Smooth muscle cell of the brain vasculature (primary cell): ENCODE measurements at places on chromosomes 7 and 10.

DNA sequence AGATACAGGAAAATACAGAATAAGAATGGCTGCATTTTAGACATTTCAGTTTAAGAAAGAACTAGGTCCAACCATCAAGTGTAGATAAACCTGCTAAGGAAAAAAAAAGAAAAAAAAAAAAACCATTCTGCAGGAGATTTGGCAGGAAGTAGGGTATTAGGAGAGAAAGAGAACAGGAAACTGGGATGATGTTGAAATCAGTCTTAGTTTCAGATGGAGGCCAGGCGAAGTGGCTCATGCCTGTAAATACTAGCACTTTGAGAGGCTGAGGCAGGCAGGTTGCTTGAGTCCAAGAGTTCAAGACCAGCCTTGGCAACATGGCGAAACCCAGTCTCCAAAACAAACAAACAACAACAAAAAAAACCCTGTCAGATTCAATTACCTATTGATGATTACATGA, 120.2 kb downstream of the RAB11FIP2 start:
- DNase-seq = no peak

- no peak for DNase-seq
Measured at GRCh38 chr10:100148353-100149211, 37.2 kb downstream of the ERLIN1 start.

DNA sequence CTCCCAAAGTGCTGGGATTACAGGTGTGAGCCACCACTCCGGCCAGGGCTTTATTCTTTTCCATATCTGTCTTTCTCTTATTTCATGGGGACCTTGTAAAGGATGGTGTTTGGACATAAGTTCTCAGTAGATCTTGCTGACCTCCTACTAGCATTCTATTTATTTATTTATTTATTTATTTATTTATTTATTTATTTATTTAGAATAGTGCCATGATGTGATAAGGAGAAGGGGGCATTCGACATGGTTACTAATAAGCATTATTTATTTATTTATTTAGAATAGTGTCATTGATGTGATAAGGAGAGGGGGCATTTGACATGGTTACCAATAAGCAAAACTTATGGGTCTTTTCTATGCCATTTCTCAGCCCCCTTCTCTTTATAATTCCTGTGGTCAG, 176.9 kb downstream of the LRRC4 start:
- no peak for DNase-seq

- no peak for DNase-seq
Measured at GRCh38 chr7:71871446-71871845, 540.7 kb downstream of the CALN1 start.

DNA sequence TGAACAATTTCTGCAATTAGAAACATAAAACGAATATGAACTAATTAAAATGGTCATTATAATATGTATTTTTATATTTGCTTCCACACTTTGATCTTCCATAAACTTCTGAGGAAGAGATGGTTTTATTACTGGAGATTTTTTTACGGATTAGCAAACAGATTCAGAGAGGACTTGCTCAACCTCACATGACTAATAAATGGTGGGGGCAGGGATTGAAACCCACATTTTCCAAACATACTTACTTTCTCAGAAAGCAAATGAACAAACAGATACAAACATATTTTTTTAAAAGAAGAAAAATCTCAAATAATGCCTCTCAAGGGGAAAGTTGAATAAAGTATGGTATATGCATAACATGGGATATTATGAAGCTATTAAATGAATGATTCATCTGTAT, 18.3 kb downstream of the ANKMY2 start:
- DNase-seq = no peak

DNA sequence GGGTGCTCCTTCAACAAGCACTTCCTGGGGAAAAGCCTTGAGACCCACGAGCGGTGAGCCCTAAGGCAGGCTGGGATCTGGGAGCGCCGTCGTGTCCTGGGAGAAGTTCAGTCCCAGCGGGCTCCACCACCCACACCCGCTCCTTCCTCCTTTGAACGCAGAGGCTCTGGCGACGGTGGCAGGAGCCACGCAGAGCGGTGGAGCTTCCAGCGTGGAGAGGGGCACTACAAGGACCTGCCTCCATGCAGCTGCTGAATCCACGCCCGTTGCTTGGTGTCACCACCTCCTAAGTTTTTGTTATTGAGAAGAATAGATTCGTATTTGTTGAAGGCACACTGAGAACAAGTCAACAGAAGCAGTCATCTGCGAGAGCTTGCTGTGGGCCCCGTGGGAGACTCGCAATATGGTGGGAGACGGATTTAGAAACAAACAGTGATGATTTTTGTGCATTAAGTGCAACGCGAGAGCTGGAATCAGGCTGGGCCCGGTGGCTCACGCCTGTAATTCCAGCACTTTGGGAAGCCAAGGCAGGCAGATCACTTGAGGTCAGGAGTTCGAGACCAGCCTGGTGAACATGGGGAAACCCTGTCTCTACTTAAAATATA, 60.1 kb upstream of the SDK1 start:
- no peak for DNase-seq

- DNase-seq = no peak
Measured at GRCh38 chr7:139641337-139641992, 118.0 kb downstream of the CLEC2L start.

DNA sequence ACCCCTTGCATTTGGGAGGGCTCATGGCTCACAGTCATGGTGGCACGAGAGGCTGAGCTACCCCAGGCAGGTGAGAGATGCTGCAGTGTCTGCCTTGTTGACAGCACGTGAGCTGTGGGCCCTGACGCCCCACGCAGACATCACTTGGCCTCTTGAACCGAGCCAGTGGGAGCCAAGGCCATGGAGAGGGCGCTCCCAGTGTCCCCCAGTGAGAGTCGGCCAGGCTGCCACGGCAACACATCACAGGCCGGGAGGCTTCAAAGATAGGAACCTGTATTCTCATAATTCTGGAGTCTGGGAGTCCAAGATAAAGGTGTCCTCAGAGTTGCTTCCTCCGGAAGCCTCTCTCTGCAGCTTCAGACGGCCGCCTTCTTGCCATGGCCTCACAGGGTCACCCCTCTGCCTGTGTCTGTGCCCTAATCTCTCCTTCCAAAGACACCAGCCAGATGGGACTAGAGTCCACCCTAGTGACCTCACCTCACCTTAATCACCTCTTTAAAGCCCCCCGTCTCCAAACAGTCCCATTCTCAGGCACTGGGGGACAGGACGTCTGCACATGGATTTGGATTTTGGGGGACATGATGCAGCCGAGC, 119.6 kb downstream of the KLF6 start:
- no peak for DNase-seq

DNA sequence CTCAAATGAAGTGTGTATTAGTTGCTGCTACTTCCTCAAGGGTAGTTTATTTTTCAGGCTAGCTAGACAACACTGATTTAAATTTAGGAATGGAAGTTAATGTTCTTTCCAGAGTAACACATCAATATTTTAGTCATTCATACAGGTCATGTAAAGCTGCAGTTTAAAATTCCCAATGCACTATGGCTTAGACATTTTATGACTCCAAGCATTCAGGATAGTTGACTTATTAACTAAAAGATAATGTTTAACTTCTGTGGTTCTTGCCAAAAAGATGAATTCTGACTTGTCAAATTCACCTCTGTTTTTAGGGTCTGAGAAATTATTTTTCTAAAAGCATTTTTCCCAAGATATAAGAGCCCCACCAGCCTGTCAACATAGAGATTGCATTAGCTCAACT, 131.9 kb downstream of the TFPI2 start:
- DNase-seq = no peak

GRCh38 chr7:37901236-37901827, 15.3 kb downstream of the SFRP4 start:
- DNase-seq = no peak

- DNase-seq = no peak
Measured at GRCh38 chr7:66747881-66748511, 7.5 kb downstream of the RABGEF1 start.

DNA sequence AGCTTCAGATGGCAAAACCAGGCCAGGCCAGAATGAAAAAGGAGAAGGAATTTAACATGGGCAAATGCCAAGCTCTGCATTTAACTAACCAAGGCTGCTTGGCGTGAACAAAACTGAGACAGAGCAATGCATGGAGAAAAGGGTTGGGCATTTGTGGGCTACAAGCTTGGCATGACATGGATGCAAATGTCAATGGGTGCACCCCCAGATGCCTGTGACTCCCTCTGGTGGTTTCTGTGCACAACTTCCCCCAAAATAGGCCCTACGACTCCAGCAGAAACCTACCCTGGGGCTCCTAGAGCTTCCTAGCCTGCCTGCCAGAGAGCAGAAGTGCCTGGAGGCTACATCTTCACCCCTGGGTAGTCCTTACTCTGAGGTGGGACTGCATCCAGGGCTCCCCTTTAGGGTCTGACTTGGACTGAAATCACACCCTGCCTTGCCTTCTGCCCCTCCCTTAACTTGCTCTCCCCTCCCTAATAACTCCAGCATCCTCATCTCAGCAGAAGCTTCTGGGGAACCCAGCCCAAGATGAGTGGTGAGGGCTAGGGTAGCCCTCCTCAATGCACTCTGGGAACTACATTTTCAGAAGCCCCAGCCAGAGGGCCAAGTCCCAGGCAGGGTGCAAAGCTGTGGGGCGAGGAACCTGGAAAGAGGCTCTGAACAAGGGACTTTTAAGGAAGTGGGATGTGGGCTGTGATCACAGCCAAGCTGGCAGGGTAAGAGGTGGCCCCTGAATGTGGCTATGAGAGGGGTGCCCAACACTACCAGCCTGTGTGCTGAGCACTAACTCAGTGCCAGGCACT, 11.3 kb downstream of the GPRIN2 start:
- no peak for DNase-seq

- no peak for DNase-seq
Measured at GRCh38 chr10:114684084-114684821, 26.2 kb upstream of the ABLIM1 start.

GRCh38 chr7:54689394-54690049, 69.5 kb downstream of the SEC61G start:
- no peak for DNase-seq

DNA sequence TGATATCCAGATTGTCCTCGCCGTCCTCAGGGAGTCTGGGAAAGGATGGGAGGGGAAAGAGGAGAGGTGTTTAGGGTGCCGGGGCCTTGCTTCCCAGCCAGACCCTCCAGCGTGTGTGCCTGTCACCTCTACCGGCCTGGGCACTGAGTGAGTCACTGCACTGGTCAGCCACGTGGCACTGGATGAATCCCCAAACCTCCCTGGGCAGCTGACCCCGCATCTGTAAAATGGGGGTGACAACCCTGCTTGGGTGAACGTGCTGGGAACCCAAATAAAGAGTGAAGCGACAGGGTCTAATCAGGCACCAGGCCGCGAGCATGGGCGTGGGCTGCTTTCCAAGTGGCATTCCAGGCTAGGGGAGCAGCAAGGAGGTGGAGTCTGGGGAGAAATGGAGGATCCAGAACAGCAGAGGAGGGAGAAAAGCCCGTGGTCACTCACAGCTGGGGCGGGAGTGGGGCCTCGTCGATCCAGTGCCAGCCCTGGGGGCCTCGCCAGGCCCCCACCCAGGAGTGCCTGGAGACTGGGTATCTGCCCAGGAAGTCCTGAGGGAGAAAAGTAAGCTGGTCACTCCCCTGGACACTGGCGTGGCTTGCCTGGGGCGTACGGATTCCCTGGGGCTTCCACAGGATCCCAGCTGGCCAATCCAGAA, 29.7 kb downstream of the KLRG2 start:
- no peak for DNase-seq

DNA sequence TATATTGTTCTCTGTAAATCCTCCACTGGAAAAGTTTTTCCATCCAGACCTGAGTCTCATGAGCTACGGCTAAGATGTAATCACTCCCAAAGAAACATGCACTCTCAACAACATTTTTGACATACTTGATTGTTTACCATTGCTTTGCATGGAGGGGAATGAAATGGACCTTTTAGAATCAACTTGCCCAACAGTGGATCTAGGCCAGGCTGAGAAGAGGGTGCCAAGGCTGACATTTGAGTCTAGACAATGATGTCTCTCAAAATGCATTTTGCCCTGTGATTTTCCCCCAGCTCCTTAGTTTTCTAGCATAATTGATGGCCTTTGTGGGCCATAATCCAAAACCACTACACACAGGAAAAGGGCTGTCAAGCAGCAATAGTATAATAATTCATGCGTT, 297.9 kb upstream of the KLF6 start:
- no peak for DNase-seq

GRCh38 chr7:28225576-28225975, 45.0 kb upstream of the JAZF1 start:
- no peak for DNase-seq

DNA sequence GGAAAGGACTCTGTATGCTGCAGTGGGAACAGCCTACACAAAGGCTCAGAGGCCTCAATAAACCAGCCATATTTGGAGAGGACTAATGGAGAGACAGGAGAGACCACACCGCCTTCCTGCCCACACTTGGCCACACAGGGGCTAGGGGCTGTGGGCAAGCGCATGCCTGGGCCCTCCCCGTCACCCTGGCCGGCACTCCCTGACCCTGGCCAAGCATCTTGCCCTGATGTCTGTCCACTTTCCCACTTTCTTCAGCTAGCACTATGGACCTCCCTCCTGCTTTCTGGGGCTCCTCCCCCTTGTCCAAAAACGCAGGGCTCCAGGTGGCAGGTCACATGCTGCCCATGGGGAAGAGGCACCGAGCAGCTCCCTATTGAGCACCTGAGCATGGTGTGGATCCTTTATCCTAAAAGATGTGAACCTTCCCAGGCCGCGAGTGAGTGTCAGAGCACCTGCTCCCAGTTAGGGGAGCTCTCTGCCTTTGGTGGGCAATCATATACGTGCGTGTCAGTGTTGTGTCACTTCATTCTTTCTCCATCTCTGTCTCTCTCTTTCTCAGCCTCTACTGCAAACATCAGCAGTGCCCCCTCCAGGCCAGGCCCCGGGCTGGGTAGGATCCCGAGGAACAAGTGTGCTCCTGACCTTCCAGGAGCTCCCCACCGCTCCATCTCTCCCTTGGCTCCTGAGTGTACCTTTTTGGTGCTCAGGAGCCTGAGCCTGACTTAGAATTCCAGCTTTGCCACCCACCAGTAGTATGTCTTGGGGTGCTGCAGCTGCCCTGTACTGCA, 74.0 kb downstream of the ZMIZ1 start:
- DNase-seq = no peak

DNA sequence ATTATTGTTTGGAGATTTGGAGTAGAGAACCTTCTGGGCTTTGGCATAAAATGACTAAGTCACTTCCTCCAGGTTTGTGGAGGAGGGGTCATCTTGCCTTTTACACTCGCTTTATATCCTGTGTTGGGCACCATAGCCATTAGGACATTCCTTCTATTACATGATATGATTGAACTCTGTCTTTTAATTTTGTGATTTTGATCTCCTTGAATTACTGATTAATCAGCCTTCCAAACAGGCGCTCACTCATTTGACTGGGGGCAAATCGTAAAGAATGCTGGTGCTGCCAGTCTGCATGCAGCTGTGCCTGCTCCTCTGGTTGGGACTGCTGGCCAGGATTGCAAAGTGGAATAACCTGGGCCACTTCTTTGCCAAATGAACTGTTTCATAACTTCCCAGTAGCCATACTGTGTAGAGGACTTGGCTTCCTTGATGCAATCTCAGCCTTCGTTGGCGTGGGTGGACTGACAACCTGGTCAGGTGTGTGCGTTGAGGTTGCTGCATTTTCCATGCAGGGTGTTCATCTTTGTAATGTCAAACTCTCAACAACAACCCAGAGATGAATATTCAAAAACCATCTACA, 65.9 kb upstream of the RAB11FIP2 start:
- no peak for DNase-seq
